ENCODE measurements at places on chromosomes 1 and 21. TPM values are rescaled to one million over a fixed set of nuclear protein-coding genes. Genes with fewer than 3 reads are reported as not detected.

GRCh38 chr1:34140011-34140676, 24.9 kb downstream of the CSMD2 start:
- no peaks in the 10 kb centered on the region for H3K4me1 ChIP-seq
- no peak overlapping the region for H3K4me3 ChIP-seq
- H3K27me3 ChIP-seq, result no peaks in the 10 kb centered on the region
- DNase-seq, result no peak
- H3K36me3 ChIP-seq, result no peaks in the 10 kb centered on the region

- no peak for DNase-seq
- H3K27ac ChIP-seq, result no peak overlapping the region
- H3K27me3 ChIP-seq, result no peaks in the 10 kb centered on the region
Measured at GRCh38 chr1:24621121-24621520, 22.0 kb upstream of the SRRM1 start.

DNA sequence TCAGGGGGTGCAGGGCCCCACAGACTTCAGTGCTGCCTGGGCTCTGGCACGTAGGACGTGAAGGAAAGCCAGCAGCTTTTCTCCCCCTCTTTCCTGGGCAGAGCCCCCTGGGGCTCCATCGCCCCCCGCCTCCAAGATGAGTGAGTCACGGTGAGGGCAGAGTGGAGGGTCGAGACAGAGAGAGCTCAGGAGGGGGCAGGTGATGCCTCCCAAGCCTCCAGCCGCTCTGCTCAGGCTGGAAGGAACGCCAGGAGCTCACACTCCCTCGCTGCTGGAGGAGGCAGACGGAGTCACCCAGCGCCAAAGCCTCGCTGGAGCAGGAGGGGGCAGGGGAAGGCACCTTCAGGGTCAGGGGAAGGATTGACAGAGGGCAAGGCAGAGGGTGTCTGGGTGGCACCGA, 119.5 kb downstream of the CASZ1 start:
- H3K4me3 ChIP-seq, result no peak overlapping the region
- H3K36me3 ChIP-seq, result no peaks in the 10 kb centered on the region
- H3K4me1 ChIP-seq, result peaks cover 7% of the 10 kb centered on the region
- DNase-seq, result no peak
- no peaks in the 10 kb centered on the region for H3K27me3 ChIP-seq

- no peaks in the 10 kb centered on the region for H3K27me3 ChIP-seq
- no peak for DNase-seq
- no peak overlapping the region for H3K27ac ChIP-seq
- peaks cover 8% of the 10 kb centered on the region for H3K4me1 ChIP-seq
- H3K4me3 ChIP-seq, result no peak overlapping the region
- H3K36me3 ChIP-seq, result no peaks in the 10 kb centered on the region
Measured at GRCh38 chr1:203792486-203792885, 2.9 kb upstream of the ZBED6 start.

DNA sequence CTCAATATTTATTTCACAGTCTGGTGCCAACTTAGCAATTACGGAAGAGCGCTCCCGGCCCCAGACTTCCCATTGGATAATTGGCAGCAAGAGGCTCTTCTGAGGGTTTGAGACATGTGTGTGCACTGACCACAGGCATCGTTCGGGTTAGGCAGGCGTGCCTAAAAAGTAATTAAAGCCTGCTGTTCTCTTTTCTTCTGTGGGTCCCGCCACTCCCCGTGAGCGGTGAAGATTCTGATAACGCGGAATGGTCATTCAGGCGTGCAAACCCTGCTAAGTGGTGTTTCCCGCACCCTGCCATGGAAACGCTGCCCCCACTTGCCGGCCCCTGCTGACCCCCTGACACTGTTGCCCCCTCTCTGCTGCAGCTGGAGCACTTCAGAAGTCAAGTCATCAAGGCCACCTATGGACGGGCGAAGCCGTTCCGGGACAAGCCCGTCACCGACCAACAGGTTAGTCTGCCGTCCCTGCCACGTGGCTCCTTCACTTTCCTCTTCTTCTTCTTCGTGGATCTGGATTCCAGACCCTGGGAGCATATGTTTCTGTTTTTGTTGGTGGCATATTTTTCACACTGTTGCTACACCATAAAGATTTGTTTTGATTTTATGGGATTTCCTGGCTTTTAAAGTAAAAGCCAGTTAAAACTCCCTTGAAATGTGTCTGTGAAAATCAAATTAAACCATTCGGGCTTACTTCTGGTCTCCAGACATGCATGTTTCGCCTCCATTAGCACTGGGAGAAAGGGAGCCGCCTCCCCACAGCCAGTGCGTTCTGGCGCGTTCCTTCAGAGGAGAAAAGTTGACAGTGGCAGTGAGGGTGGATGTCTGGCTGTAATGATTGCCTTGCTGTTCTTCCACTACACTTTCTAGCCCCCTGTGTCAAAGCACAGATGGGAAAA, 79.9 kb downstream of the FHAD1 start:
- no peaks in the 10 kb centered on the region for H3K27me3 ChIP-seq
- H3K4me1 ChIP-seq, result peaks cover 20% of the 10 kb centered on the region
- no peak overlapping the region for H3K4me3 ChIP-seq
- DNase-seq, result no peak
- no peaks in the 10 kb centered on the region for H3K36me3 ChIP-seq

- H3K36me3 ChIP-seq, result no peaks in the 10 kb centered on the region
- H3K27ac ChIP-seq, result no peak overlapping the region
Measured at GRCh38 chr1:48789903-48790302, 13.2 kb upstream of the BEND5 start.

GRCh38 chr1:230058626-230059025, 8.4 kb upstream of the GALNT2 start:
- DNase-seq, result no peak
- H3K4me3 ChIP-seq, result no peak overlapping the region
- no peaks in the 10 kb centered on the region for H3K27me3 ChIP-seq
- no peaks in the 10 kb centered on the region for H3K36me3 ChIP-seq

- no peak for DNase-seq
- H3K27me3 ChIP-seq, result no peaks in the 10 kb centered on the region
- no peak overlapping the region for H3K27ac ChIP-seq
- H3K36me3 ChIP-seq, result no peaks in the 10 kb centered on the region
- H3K4me1 ChIP-seq, result no peaks in the 10 kb centered on the region
- no peak overlapping the region for H3K4me3 ChIP-seq
Measured at GRCh38 chr1:216793303-216793702, 70.1 kb upstream of the ESRRG start.

DNA sequence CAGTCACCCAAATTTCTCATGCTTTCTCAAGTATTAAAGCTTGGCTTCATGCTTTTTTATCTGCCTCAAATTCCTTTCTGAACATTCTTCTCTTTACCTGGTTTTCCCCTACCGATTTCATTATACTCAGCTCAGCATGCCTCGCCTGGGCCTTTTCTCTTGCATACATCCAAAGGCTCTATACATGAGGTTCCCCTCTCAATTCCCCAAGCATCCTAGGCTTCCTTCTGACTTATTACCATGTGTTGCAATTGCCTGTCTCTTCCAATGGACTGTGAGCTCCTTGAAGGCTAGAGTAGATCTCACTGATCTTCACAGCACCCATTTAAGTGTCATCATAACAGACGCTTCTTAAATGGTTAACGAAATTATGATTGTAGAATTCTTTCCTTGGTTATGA, 24.1 kb upstream of the CYP4A22 start:
- no peaks in the 10 kb centered on the region for H3K36me3 ChIP-seq
- H3K4me3 ChIP-seq, result no peak overlapping the region
- DNase-seq, result no peak
- no peak overlapping the region for H3K27ac ChIP-seq
- no peaks in the 10 kb centered on the region for H3K27me3 ChIP-seq

DNA sequence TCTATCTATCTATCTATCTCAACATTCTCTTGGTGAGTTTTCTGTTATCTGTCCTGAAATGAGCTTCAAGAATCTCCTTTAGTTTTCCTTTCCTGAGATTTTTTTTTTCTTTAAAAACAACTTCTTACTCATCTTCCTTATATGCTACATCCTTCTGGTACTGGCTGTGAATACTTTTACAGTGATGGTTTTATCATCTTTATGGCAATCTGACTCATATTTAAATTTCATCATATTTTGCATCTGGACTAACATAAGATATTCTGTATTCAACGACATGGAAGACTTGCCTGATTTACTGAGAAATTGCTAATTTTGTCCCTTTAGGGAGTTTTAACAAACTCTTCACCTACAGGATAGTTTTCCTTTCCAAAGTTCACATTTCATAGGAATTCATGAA, 33.0 kb downstream of the PDE4B start:
- H3K27me3 ChIP-seq, result no peaks in the 10 kb centered on the region
- no peak for DNase-seq
- H3K36me3 ChIP-seq, result no peaks in the 10 kb centered on the region
- no peak overlapping the region for H3K4me3 ChIP-seq
- no peaks in the 10 kb centered on the region for H3K4me1 ChIP-seq

GRCh38 chr1:245765230-245766000, 610.6 kb downstream of the KIF26B start:
- no peak for DNase-seq
- H3K4me3 ChIP-seq, result no peak overlapping the region
- no peaks in the 10 kb centered on the region for H3K27me3 ChIP-seq

GRCh38 chr1:113551728-113552127, 161.4 kb downstream of the MAGI3 start:
- no peak overlapping the region for H3K27ac ChIP-seq
- no peaks in the 10 kb centered on the region for H3K36me3 ChIP-seq
- no peaks in the 10 kb centered on the region for H3K27me3 ChIP-seq
- DNase-seq, result no peak

DNA sequence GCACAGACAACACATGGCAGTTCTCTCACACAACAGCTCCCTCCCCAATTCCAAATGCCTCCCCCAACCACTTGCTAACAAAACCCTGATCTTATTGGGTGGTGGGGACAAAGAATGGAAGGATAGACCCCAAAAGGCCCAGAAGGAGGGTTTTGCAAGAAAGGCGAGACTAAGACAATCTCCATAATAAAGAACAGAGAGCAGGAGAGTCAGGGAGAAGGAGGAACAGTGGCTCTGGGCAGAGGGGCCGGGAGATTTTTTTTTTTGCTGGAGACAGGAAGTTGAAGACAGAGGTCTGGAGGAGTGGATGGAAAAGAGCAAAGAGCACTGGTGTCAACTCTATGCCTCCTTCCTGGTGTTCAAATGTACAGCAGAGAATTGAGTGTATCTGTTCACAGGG, 6.5 kb upstream of the C1QA start:
- no peak overlapping the region for H3K27ac ChIP-seq
- DNase-seq, result no peak
- peaks cover 17% of the 10 kb centered on the region for H3K4me1 ChIP-seq
- H3K27me3 ChIP-seq, result peaks cover 2% of the 10 kb centered on the region
- no peaks in the 10 kb centered on the region for H3K36me3 ChIP-seq

DNA sequence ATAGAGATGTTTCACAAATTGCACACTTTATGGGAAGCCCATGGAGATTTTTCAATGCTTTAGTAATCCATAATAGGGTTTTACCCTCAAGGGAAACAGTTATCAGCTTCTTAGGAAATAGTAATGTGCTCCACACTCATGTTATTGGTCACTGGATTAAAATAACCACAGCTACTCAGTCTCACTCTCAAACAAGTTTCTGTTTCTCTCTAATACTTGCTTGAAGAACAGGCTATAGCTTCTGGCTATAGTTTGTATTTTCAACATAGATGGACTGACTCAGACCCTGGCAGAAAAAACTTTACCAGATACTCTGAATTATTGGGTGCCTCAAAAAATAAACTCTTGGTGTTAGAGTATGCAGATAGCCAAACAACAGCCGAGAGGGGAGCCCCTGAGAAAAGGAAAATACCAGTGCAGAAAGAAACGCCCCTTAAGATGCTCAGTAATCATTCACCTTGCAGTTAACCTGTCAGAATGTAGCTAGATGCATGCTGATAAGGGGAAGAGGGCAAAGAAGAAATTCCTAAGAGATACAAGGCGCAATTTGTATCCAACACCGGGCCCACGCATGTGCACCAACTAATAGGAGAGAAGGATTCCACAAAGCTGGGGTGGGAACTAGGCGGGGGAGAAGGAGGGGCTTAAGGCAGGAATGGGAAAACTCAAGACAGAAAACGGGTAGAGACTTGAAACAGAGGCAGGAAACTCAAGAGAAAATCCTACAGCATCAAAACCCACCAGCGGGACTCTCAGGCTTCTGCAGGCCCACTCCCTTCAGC, 30.4 kb upstream of the PDE4B start:
- no peak overlapping the region for H3K4me3 ChIP-seq
- no peaks in the 10 kb centered on the region for H3K36me3 ChIP-seq
- DNase-seq, result no peak
- H3K27me3 ChIP-seq, result no peaks in the 10 kb centered on the region
- no peak overlapping the region for H3K27ac ChIP-seq

DNA sequence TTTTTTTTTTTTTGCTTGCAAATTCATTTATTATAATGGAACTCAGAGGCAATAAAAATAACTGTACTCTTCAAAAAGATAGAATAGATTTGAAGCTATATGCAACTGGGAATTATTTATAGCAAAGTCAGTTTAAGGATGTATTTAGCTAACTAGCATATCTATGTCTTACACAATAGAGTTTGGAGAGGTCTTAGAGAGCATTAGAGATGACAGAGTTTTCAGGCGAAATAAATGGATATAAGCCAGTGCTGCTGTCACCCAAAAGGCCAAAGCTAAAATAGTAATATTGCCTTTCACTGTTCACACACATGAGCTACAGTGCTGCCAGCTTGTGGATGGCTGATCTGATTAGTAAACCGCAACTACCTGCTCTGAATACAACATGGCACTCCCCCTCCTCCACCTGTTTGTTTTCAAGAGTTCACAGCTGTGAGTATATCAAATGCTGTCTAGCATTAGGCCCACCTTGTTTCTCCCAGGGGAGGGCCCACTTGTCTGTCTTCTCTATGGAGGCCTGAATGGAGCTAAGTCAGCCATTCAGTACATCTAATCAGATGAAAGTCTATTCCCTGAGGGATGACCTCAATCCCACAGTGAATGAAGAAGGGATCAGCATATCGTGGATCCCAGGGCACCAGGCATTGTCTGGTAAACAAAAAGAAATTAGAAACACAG, 25.2 kb upstream of the SSX2IP start:
- DNase-seq, result no peak
- H3K4me1 ChIP-seq, result no peaks in the 10 kb centered on the region
- H3K27me3 ChIP-seq, result no peaks in the 10 kb centered on the region
- H3K36me3 ChIP-seq, result no peaks in the 10 kb centered on the region
- no peak overlapping the region for H3K27ac ChIP-seq
- H3K4me3 ChIP-seq, result no peak overlapping the region

GRCh38 chr1:199042193-199042592, 403.4 kb downstream of the PTPRC start:
- H3K4me1 ChIP-seq, result no peaks in the 10 kb centered on the region
- no peak overlapping the region for H3K27ac ChIP-seq
- H3K4me3 ChIP-seq, result no peak overlapping the region
- no peaks in the 10 kb centered on the region for H3K27me3 ChIP-seq
- H3K36me3 ChIP-seq, result no peaks in the 10 kb centered on the region
- DNase-seq, result no peak

TMEM82 gene
- not detected for total RNA-seq

SOX13 gene
- 27.3 TPM for total RNA-seq

TFF3 gene
- not detected for total RNA-seq

RIPK4 gene
- not detected for total RNA-seq

PROK1 gene
- not detected for total RNA-seq

POMGNT1 gene
- total RNA-seq, result 47.0 TPM

VWA5B1 gene
- total RNA-seq, result not detected

TACSTD2 gene
- total RNA-seq, result not detected

KCNJ9 gene
- not detected for total RNA-seq
